ENCODE measurements at places on chromosomes 4 and X.

GRCh38 chrX:51697397-51697796 lies 12.9 kb upstream of the CENPVL1 start:
- DNase-seq: no peak

DNA sequence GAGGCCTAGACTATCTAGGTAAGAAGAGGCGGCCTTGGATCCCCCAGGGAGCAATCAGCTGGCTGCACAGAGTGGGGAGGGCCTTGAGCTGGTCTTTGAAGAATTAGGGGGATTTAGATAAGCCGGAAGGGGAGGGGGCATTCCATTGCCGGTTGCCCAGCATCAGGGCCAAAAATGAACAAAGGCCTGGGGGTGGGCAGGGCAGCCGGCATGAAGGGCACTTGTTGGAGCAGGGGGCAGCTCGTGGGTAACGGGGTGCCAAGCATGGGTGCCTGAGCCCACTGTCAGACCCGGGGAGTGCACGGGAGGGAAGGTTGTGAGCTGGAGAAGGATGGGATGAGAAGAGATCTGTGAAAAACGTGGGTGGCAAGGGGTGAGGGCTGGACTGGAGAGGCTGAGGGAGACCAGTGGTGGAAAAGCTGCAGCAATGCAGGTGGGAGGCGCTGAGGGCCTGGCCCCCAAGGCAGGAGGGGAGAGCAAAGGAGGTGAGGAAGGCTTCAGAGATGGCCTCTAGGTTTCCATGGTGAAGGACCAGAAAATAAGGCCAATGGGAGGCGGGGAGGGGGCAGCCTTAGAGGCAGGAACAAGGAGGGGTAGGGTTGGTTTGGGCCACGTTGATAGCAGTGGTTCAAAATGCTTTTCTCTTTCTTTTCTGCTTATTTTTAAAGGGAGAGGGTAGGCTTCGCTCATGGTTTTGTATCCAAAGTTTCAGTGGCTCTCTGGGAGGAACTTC lies 8.6 kb downstream of the KLF3 start:
- no peak for DNase-seq

GRCh38 chrX:37785569-37785968 lies 5.7 kb downstream of the CYBB start:
- DNase-seq: peak; percentile 74

DNA sequence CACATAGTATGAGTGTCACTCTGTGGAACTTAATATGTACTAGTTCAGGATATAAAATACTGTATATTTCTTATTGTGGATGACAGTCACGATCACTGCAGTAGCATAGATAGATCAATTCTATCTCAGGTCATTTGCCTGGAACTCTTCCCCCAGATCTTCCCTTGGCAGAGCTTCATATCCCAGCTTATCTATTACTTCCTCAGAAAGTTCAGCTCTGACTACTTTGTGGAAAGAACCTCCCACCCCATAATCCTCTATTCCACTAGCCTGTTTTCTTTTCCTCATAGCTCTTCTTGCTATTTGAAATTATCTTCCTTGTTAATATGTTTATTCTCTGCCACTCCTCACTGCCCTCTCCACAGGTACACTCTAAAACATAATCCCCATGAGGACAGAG lies 10.9 kb downstream of the FAM241A start:
- DNase-seq: no peak

- DNase-seq: no peak
These were observed 742.6 kb downstream of the FAT4 start for GRCh38 chr4:126057371-126057770.

GRCh38 chr4:63211776-63212479 lies 1197.3 kb downstream of the TECRL start:
- DNase-seq: no peak

- no peak for DNase-seq
These were observed 81.9 kb downstream of the PDLIM5 start for GRCh38 chr4:94533405-94534223.

DNA sequence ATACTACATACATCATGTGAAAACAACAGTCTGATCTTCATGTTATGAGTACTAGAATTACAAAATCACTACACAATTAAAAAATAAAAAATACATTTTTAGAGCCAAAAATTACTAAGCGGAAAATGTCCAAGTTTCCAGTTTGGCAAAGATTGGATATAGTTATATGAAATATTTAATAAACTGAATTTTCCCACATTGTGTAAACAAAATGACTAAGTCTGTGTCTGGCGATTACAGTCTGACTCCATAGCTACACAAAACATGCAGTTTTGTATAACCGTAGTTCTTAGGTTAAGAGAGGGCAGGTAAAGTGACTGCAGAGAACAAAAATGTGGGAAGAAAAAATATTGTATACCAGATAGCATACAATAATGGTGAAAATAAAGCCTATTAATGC lies 59.2 kb upstream of the TMEM47 start:
- DNase-seq: no peak

- DNase-seq: no peak
These were observed 355.1 kb downstream of the PDHA2 start for GRCh38 chr4:96194993-96195392.

- DNase-seq: no peak
These were observed 24.0 kb upstream of the SLC7A3 start for GRCh38 chrX:70954871-70955270.

- no peak for DNase-seq
These were observed 1.5 kb upstream of the TRIML2 start for GRCh38 chr4:188110741-188111471.

DNA sequence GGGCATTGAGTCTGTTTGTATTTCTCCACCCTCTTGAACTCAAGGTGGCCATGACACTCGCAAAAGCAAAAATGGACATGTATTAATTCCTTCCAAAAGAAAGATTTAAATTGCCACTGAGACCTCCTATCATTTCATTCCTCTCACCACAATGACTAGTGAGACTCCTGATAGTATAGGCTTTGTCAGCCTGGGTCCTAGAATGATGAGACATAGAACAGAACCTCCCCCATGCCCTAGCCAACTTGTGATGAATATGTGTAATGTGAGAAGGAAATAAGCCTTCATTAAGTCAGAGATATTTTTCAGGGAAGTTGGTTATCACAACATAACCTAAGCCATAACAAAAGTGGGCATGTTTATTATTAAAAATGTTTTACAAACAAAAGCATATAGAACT lies 62.5 kb downstream of the ASB9 start:
- no peak for DNase-seq

- DNase-seq: peak; percentile 68
These were observed 3.2 kb downstream of the SLC9A7 start for GRCh38 chrX:46755671-46756070.

DNA sequence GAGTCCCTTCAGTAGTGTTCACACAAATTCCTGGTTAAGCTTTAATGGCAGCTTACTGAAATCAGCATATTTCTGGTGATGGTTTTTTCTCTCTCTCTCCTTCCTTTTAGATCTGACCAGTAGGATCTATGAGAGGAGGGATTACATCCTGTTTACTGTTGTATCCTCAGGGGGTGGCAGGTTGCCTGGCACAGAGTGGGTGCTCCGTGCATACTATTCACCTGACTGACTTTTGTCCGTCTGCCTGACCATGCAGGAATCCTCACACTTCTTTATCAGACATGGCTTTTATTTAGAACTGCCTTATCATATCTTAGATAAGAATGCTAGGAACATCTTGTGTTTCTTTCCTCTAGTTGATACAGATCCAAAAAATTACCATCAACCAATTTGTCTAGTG lies 29.6 kb downstream of the MCUB start:
- DNase-seq: no peak

DNA sequence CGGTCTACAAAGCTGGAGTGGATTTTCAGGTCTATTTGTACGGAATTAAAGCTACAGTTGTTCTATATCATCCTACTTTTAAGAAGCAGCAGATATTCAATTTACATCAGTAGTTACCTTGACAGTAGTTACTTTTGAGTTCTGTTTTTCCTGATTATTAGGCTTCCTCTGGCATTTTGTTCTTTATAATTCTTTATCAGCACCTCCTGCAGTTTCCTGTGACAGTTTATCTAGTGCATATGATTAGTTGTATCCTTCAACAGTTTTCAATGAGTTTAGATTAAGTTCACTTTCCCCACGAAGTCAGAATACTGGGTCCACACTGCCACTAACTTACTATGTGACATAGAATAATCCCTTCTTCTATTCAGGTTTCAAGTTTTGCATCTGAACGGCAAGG lies 71.7 kb downstream of the IDS start:
- DNase-seq: no peak

- no peak for DNase-seq
These were observed 53.2 kb upstream of the MCUB start for GRCh38 chr4:109506890-109507289.

DNA sequence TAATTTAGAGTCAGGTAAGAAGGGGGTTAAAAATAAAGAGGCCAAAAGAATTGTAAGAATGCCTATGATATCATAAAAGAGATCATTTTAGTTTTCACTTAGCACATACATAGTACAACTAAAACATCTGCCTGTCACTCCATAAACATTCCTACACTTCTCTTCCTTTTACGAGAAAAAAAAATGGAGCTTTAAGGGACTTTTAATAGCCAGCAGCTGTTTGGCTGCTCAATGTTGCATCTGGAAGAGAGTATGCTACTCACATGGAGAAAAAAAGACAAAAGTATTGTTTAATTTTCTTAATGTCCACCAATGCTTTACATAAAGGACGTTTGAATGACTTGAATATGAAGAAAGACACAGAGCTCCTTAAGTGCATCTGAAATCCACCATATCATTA lies 48.7 kb upstream of the TNIP3 start:
- no peak for DNase-seq

DNA sequence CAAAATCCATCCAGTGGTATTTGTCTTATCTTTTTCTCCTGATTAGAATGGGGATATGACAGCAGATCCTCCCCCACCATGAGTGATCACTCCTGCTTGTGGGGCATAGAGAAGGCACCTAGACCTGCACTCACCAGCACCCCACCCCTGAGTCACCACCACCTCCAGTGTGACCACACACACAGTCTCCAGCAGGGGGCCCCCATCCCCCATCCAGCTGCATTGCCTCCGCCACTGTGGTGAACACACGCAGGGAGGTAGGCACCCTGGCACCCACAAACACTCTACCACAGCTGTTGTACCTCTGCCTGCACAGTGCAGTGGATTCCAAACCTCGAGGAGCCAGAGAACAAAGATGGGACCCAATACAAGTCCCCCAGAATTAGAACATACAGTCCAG lies 9.0 kb upstream of the MAGEA8 start:
- DNase-seq: peak; percentile 5

GRCh38 chr4:69617083-69617694 lies 22.3 kb downstream of the UGT2A2 start:
- DNase-seq: peak; percentile 3

DNA sequence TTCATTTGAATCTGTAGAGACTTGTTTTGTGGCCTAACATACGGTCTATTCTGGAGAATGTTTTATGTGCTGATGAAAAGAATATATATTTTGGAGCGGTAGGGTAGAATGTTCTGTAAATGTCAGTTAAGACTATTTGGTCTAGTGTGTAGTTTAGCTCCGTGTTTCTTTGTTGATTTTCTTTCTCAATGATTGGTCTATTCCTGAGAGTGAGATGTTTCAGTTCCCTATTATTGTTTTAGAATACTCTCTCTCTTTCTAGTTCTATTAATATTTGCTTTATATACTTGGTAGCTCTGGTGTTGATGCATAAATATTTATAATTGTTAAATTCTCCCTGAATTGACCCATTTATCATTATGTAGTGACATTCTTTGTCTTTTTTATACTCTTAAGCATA lies 236.5 kb downstream of the GLUD2 start:
- no peak for DNase-seq

DNA sequence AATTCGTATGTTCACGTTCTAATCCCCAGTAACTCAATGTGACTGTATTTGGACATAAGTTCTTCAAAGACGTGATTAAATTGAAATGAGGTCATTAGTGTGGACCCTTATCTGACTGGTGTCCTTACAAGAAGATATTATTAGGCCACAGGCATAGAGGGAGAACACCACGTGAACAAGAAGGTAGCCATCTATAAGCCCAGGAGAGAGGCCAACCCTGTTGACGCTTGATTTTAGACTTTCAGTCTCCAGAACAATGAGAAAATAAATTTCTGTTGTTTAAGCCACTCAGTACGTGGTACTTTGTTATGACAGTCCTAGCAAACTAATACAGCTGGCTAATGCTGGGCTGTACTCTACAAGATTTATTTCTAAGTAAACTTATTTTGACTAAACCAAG lies 1.5 kb upstream of the EIF1AX start:
- DNase-seq: no peak

DNA sequence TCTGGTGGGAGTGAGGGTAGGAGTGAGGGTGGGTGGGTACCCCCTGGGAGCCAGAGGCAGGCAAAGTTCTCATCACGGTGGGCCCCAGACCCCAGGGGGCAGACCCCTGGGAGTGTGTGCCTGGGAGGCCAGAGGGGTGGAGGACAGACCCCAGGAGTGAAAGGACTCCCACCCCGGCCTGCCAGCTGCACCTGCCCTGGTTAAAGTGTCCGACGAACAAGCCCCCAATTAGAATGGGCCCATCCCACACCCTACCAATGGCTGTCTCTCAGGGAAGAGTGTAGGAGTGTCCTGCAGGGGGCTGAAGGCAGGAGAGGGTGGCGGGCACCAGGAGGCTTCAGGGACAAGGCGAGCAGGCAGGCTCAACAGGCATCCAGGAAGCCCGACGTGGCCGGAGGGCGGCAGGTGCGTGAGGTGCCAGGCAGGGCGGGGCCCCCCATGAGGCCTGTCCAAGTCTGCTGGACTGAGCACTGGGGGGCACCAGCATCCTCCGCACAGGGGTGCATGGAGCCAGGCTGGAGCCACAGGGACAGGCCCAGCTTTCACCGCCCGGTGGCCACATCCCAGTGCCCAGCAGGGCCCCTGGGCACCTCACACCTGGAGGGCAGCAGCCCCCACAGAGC lies 8.7 kb downstream of the PDE6B start:
- no peak for DNase-seq

DNA sequence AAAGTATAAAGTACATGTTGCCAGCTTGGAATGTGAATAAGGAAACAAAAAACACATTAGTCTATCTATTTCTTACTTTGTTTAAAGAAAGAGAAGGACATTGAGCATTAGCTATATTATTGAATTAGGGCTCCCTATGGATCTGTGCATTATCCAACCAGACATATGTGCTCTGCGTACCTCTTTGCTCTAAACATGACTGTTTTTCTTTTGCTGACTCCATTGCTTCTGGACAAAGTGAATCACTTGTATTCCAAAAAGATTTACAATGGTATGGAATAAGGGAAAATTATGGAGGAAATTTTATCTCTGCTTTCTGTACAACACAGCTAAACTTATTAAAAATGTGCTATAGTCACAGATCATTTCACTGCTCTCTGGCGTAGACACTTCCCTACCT lies 727.8 kb upstream of the LCORL start:
- no peak for DNase-seq

DNA sequence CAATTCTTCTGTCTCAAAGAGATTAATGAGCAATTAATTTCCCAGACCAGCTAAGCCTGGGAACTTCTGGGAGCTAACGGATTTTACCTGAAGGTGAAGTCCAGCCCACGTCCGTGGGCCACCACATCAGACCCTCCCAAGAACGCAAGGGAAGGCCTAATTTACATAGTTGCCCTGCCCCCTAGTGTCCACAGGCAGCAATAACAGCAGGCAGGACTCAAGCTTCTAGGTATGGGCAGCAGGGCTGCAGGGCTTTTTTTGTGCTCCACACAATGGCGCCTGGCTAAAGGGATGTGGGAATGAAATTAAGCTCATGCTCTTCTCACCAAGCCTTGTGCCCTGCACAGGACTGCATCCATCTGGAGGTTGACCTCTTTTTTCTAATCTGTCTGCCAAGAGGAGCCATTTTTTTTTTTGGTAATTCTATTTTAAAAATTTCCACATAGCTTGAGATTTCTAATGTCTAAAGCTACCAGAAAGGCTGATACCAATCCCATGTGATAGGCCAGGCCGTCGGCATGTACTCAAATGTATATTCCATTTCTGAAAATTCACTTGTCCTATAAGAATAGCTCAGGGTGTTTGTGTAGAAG lies 111.9 kb upstream of the TMEM164 start:
- DNase-seq: peak; percentile 64
